H4 (cell line): ENCODE measurements at places on chromosomes 4 and X.

DNA sequence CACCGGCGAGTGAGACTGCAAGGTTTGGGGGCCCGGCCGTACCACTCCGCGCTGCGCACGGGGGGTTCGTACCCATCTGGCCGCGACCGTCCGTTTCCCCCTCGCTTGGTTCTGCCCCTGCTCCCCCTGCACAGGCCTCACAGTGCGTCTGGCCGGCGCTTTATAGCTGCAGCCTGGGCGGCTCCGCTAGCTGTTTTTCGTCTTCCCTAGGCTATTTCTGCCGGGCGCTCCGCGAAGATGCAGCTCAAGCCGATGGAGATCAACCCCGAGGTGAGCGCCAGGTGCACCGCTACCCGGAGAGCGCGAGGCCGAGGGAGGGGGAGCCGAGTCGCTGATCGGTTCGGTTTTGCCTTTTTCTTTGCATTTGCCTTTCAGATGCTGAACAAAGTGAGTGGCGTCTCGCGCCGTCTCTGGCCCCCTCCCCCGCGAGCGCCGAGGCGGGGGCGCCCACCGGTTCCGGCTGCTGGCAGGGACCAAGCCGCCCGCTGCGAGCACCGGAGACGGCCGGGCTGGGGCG, at the start of gene UCHL1:
UCHL1 (plus strand) TSS at position 189 of the 517 bp plus-strand sequence; CDS start at position 238, 49 bp downstream.
- DNase-seq = peak; percentile 95

DNA sequence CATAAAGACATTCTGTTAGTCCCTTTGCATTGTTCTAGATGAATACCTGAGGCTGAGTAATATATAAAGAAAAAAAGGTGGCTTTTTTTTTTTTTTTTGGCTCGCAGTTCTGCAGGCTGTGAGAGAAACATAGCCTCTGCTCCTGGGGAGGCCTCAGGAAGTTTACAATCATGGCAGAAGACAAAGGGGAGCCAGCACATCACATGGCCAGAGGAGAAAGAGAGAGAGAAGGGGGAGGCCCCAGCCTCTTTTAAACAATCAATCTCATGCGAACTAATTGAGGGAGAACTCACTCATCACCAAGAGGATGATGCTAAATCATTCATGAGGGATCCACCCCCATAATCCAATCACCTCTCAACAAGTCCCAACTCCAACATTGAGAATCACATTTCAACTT, 364.0 kb upstream of the EPHA5 start:
- no peak for DNase-seq

GRCh38 chr4:139736661-139737060, 71.0 kb downstream of the MGST2 start:
- no peak for DNase-seq

- no peak for DNase-seq
These were observed 87.0 kb downstream of the ANXA3 start for GRCh38 chr4:78638337-78639172.

GRCh38 chrX:130895299-130895698, 7.7 kb downstream of the ENOX2 start:
- DNase-seq = no peak

DNA sequence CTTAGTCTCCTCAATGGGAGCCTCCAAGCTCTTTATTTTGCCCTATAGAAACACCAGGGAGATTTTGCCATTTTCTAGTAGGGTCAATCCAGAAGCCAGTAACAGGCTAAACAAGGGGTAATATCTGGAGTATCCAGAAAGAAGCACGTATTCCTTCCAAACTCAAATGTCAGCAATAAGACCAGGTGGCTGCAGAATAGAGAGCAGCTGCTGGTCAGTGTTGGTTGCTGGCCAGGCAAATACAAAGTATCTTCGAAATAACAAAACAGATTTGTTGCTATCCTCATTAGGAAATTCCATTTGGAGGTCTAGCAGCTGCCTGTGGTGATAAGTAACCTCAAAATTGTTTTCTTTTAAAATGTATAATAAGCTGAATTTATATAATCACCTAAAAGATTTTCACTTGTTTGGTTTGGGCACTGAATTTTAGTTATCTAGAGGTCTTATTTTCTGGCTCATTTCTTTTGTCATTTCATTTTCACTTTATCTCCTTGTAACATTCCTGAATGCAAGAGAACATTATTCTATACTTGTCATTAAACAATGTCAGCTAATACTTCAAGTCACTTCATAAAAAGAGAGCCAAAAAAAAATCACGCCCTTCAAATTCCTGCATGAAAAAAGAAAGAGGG, 320.6 kb downstream of the DTHD1 start:
- DNase-seq = no peak

DNA sequence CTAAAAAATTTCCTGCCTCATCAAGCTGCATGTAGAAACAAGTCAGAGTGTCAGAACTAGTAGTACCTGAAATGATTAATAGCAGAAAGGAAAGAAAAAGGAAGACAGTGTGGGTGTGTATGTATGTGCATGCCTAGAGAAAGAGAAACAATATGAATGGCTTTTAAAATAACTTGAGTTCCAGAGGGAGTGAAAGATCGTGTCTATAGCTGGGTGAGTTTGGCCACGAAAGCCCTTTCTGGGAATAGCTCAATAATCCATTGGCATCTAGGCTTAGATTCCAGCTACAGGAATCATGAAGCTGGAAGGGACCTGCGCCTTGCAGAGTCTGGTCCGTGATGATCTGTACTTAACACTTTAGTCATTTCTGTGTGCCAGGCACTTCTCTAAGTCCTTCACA, 195.6 kb downstream of the RAPGEF2 start:
- DNase-seq = no peak

- no peak for DNase-seq
These were observed 371.4 kb downstream of the NLGN4X start for GRCh38 chrX:5857232-5857631.

DNA sequence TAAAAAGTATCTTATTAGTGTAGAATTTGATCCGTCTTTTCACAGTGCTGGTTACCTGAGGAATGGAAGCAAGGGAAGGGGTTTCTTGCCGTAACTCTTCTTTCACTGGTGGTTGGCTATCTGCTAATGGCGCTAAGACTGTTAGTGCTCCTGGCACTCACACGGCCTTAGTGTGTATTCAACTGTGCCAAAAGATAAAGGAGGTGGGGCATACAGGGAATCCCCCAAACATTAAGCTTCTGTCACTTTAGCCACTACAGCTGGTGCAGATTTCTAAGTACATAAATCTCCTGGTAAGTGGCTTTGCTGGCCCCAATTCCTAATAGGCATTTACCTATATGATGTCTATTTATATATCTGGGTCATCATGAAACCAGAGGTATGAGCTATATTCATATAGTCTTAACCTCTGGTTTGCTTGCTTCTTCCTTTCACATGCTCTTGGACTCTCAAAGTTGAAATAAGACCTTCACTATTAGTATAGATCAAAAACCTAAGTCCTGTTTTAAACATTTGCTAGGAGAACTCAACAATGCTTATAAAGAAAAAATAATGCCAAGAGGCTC, 95.1 kb downstream of the TSPAN7 start:
- DNase-seq = no peak

DNA sequence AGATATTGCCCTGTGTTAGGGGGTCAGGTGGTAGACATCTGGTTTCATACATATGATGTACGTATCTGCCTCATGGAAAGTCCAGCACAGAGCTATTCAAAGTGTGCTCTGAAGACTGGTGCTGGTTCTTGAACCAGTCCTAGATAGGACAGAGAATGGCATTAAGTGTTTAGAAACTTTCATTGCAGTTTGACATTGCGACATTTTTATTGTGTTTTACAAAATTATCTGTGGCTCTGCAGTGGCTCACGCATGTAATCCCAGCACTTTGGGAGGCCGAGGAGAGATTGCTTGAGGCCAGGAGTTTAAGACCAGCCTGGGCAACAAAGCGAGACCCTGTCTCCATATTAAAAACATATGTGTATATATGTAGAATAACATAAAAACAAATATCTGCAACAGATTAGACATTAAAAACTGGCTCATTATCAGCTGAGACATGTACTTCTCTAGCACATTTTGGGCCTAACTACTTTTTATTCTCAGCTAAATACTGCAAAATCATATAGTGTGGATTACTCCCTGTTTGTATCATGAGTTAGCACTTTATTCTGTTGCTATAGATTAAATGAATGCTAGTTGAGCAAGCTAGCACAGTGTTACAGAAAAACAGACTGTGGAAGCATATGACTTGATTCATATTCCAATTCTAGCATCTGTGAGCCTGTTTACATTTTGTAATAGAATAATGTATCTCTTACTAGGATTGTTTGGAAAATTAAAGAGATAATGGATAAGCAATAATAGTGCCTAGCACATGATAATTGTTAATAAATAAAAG, 57.1 kb downstream of the USP9X start:
- DNase-seq = no peak

DNA sequence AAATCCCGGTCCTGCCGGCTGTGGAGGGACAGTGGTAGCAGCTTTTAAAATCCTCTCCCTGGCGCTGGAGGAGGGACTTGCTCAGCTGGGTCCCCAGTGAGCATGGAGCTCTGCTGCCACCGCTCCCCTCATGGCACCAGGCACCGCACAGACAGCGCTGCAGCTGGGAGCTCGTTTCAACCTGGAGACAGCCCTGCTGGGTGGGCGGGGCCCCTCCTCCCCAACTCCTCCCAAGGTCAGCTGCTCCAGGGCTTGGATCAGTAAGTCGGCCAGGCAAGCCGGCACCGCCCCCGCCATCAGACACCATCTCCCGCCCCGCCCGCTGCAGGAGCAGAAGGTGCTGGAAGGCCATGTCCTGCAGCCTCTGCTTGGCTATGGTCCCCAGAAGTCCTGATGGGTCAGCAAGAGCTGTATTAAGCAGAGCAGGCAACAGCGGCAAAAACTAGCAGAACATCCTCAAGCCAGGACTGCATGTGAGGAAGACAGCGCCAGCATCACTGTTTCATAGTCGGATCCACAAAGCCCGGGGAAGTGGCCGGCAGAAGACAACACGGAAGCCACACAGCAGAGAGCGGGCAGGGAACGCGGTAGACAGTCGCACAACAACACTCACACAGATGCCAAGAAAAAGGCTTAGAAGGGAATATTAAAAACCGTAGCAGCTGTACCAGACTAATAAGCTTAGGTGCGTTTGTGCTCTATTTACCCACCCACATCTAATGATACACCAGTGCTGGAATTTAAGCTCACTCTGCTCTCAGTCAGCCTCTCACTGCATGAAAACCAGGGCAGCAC, 16.2 kb downstream of the ZFYVE28 start:
- no peak for DNase-seq

GRCh38 chr4:7518871-7519637, 84.3 kb upstream of the PSAPL1 start:
- DNase-seq = no peak

DNA sequence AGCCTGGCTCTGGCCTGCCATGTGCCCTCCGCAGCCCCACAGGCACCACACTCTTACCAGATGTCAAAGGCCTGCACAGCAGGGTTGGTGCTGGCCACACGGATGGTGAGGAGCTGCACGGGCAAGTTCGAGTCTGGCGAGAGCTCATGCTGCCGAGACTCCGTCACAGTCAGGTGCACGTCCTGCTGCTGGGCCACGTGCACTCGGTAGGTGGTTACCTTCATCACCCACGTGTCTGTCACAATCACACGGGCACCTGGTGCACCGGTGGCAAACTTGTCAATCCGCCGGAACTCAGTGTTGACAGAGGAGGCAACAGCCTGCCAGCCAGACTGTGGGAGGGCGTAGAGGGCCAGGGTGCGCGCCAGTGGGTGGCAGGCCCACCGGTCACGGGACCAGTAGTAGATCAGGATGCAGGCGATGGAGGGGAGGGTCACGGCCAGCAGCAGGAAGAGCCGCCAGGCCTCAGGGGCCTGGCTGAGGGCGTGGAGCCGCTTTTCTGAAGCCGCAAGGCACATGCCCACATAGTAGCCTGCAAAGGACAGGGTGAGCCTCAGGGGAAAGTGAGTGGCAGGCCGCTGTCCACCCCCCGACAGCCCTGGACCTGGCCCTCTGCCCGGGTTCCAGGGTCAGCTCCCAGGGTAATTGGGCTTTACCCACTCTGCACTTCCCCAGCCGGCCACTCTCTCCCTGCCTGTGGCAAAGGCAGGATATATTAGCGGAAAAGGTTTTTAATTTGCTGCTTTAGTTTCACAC, 2.9 kb downstream of the TMEM129 start:
- peak; percentile 8 for DNase-seq

- no peak for DNase-seq
These were observed 34.2 kb downstream of the FAM193A start for GRCh38 chr4:2570551-2571222.

DNA sequence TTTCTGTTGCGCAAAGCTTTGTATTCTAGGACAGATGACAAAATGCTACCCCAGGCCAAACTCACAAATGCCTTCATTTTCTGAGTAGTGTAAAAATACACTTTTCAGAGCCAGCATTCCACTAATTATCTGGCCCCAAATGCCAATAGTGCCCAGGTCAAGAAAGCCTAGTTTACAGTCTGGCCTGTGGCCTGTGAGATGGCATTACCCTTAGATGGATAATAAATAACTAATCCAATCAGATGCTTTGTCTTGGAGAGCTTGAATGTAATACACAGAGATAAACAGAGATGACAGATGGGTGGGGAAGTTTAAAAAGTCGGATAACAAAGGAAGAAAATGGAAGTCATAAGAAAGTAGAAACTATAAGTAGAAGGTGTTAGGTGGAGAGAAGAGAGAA, 264.6 kb upstream of the FTHL17 start:
- no peak for DNase-seq

GRCh38 chr4:8393593-8394038, 46.9 kb downstream of the ACOX3 start:
- DNase-seq = peak; percentile 75

- DNase-seq = no peak
These were observed 2.5 kb downstream of the BDH2 start for GRCh38 chr4:103097112-103097511.

DNA sequence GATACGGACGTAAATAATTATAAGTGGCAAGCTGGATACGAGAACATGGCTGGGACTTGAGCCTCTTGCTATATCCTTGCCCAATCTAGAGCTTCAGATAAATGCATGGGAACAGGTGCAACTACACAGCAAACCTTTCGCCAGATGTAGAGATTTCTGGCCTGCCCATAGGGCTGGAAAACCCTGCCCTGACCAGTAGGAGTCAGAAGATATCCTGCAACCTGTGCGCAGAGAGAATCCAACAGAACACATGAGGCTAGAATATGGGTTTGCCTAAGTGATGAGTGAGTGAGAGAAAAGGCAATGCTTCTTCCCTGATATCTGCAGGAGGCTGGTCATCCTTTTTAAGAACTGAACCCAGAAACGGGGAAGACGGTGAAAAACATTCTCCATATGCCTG, 805.3 kb upstream of the TENM3 start:
- DNase-seq = no peak

DNA sequence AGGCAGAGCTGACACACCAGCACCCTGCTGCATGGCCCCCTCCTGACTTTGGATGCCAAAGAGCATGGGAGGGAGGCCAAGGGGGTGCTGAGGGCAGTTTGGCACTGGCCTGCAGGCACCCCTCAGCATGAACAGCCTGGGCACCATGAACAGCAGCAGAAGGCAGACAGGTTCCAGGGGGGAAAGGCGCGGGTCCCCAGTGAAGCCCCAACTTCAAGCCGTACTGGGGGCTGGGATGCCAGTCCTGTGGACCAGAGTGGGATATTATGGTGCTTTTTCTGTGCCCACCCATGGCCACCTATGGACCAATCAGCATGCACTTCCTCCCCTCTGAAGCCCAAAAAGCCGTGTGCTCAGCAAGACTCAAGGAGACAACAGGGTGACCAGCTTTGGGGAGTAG, 389.9 kb downstream of the TEX13C start:
- no peak for DNase-seq
